ENCODE measurements at places on chromosomes 7 and 10.

DNA sequence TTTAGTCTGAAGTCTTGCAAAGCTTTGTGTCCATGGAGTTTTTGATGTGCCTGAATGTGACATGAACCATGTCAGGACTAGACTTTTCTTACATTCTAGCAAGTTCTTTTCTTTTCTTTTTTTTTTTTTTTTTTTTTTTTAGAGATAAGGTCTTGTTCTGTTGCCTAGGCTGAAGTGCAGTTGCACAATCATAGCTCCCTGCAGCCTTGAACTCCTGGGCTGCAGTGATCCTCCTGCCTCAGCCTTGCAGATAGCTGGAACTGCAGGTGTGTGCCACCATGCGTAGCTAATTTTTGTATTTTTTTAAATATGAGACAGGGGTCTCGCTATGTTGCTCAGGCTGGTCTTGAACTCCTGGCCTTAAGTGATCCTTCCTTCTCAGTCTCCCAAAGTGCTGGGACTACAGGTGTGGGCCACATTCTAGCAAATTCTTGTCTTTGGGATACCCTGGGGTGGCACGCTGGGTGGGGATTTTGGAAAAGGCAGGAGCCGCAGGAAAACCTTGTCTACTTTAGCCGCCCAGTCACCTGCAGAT, 152.8 kb downstream of the SVIL start:
- no peak for DNase-seq

DNA sequence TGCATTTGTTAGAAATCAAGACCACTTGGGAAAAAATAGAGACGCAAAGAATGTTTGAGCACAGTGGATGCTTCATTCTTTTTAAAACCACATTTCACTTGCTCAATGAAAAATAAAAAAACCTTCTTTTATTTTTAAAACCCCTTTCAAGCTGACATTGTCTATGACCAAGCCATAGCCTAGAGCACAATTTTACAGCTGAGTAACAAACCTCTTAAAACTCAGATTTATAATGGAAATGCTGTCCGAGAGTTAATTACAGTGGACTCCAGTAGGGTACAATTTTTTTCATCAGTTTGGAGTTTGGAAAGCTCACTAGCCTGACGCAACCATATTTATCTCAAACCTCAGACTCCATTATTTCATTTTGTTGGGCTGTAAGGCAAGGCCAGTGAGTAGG, 116.3 kb downstream of the RNLS start:
- no peak for DNase-seq

DNA sequence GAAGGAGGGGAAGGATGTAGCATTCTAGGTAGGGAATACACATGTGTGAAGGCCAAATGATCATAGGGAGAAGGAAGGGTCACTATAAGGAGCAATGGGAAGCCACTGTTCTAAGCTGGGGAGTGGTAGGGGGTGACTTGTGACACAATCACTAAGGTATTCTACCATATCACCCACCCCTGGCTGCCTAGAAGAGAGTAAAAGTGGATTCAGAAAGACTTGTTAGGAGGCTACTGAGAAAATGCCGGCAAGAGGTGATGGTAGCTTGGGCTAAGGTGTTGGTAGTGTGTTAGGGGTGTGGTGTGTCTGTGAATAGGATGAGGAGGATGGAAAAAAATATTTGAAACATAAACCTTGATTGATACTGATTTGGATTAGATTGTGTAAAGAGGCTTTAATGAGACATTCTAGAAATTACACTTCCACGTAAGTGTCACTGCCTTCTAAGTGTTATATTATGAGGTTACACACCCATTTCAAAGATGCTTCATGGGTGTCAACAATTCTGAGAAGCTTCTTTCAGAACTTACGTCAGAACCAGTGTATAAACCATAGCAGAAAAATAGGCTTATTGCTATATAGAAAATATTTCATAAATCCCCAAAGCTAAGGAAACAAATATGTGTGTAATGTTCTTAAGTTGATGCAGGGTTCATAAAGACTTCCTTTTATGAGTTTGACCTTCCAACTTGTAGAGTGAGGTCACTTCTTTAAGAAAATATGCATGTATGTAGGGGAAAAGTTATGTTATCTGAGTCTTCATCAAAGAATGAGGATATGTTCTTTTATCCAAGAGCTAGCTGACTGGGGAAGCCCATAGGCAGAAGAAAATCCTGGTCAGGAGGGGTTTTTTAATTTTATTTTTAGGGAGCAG, 5.6 kb upstream of the BPGM start:
- DNase-seq, result no peak

GRCh38 chr10:102065561-102066398, 631 bp downstream of the HPS6 start:
- DNase-seq, result no peak

DNA sequence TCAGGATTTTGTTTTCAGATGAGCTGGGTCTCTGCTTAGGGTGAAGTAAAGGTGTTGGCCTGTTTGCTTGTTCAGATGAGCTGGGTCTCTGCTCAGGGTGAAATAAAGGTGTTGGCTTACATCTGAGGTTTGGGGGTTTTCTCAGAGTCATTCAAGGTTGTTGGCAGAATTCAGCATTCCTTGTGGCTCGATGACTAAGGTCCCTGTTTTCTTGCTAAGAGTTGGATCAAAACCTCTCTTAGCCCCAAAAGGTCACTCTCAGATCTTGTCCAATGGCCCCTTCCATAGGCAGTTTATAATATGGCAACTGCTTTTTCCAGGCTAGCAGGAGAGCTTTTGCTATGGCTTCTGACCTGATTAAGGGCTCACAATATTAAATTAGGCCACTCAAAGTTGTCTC, 106.6 kb downstream of the ADAM22 start:
- DNase-seq, result no peak

DNA sequence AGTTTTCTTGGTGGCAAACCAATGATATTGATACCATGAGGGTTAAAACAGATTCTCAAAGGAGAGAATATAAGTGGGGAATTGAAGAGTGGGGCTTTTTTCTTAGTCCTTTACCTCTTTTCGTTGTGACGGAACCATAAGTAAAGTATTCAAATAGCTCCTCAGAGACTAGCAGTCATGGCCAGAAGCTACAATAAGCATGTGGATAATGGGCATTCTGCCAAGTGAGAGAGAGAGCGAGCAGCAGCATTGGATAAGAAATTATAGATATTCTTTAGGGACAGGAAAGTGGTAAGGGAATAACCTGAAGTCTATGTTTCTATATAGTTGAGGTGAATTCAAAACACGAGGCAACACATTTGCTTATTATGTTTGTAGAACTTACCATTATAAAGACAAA, 235.1 kb downstream of the SEMA3E start:
- DNase-seq, result no peak

DNA sequence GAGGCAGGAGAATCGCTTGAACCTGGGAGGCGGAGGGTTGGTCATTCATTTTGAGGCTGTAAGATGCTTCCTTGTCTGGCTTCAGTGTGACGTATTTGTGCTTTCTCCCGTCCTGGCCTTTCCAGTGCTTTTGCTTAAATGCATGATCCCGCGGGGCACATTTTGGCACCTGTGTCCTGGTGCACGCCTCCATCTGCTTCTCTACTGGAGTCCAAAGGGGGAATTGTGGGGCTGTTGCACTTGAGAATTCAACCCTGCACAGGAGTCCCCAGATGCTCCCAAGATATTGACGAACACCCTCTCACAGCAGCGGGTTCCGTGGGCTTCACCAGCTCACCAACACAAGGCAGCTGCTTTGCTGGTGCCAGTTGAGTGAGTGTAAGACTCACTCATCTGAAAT, 10.3 kb upstream of the LRRC27 start:
- DNase-seq, result no peak

GRCh38 chr7:4566714-4567113, 115.4 kb upstream of the FOXK1 start:
- DNase-seq, result no peak

GRCh38 chr10:129030996-129031843, 435.8 kb upstream of the MGMT start:
- DNase-seq, result no peak

DNA sequence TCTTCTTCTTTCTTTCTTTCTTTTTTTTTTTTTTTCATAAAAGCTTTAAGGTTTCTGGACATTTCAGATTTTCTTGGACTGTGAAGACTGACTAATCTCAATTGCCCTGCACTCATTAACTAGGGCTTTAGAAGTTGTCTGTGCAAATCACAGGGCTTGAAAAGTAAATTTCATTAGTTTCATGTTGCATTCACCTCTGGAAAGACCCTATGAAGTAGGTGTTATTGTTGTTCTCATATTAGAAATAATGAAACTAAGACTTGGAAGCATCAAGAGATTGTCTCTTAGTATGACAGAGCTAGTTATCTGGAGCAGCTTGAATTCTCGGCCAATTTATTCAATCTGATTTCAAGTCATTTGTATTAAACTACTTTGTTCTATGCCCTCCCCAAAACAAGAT, 28.2 kb upstream of the SEMA3D start:
- DNase-seq, result no peak

- no peak for DNase-seq
These were observed 110.9 kb downstream of the WDR11 start for GRCh38 chr10:120961795-120962755.

Measured in thoracic aorta (tissue), 2 donors.